CD4-positive, alpha-beta T cell treated with Interleukin-4 for 4 hours (primary cell): ENCODE measurements at places on chromosomes 5 and 9.
A peak's percentile ranks its signal among the peaks of the same experiment; 100 is the strongest.

DNA sequence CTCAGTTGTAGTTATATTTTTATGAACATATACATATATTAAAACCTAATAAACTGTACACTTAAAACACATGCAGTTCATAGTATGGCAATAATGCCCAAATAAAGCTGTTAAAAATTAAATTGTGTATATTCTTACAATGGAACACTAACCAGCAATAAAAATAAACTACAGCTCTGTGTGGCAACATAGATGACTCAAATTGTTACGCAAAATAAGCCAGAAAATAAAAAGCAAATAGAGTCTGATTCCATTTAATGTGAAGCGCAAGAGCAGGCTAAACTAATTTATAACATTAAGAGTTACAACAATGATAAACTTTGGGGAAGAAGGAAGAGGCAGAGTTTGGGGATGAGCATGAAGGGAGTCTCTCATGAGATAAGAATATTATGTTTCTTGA, 597.3 kb downstream of the TLE1 start:
- no peak for DNase-seq

GRCh38 chr5:11182441-11183080, 421.5 kb upstream of the DAP start:
- DNase-seq = no peak

DNA sequence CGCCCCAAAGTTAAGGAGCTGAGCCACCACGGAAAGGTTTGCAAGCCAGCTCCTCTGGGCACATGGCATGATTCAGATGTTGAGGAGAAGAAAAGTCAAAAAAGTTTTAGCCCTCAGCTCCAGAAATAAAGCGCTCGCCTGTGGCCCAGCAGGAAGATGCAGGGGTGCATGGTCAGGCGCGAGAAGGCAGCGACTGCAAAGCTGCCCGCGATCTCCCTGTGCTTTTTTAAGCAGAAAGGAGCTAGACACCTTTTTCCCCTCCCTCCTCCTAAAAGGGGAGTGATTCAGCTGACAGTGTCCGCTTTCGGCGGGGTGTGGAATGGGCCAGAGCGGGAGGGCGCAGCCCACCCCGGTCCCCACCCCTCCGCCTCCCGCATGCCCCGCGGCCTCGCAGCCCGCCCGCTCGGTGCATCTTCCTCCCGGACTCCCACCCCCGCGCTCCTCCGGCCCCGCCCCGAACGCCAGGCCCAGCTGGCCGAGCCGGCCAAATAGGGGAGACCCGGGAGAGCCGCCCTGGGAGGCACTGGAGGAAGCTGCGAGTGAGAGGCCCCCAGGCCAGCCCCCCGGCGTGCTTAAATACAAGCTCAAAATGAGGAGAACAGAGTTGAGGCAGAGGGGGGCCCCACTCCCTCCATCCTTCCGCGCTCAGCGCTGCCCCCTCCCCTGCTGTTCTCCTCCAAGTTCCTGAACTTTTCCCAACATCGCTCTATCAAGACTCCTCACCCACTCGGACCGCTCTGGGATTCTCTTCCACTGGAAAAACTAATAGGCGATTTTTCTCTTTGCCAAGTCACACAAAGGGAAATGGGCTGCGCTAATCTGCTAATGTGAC, at the start of gene ADAMTS12:
Gene ADAMTS12, minus strand, starts transcription at position 203 of the 832 bp plus-strand sequence. Its CDS starts 134 bp downstream, at position 69.
- no peak for DNase-seq

DNA sequence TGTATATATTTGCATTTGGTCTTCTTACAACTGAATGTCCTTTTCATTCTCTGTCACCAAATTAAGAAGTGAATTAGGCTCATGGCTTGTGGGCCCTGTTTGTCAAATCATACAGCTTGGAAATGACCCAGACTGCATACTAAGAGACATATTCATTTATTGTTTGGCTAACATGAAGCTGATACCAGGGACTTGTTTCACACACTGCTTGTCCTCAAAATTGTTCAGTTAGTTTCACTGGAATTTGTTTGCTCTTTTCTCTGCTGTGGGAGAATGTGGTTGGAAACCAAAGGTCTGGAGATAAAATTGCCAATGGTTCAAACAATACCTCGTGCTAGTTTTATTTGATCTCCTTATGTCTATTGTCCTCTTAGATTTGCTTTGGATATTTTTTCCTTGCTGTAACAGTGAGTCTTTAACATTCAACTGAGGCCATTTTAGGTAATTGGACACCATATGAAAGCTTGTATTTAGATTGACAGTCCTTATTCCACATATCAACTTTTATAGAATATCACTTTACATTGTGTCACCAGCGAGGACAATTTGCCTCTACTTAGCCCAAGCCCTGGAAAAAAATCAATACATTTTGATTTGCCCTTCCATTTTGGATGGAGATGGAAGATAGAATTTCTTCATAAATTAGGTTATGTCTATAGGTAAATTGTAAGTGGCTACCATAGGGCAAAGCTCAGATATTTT, 144.3 kb upstream of the MTAP start:
- DNase-seq = no peak

DNA sequence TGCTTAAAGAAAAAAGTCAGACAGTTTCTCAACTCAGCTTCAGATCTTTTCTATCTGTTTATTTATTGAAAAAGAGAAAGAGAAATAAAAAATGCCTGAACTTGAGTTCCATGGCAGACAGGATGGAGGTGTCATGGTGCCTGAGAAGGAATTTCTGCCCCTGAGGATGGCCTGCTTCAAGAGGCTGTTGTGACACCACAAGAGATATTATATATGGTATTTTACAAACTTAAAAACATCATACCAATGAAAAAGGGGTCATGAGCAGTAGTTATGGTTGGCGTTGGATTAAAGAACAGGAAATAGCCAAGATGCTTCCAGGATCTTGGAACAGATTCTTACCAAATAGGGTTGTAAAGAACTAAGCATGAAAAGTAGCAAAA, 344.6 kb downstream of the GLIS3 start:
- no peak for DNase-seq

- DNase-seq = no peak
These were observed 10.2 kb downstream of the MAMDC2 start for GRCh38 chr9:70053864-70054263.

- DNase-seq = no peak
These were observed 168.4 kb downstream of the TTLL11 start for GRCh38 chr9:121924700-121925099.

DNA sequence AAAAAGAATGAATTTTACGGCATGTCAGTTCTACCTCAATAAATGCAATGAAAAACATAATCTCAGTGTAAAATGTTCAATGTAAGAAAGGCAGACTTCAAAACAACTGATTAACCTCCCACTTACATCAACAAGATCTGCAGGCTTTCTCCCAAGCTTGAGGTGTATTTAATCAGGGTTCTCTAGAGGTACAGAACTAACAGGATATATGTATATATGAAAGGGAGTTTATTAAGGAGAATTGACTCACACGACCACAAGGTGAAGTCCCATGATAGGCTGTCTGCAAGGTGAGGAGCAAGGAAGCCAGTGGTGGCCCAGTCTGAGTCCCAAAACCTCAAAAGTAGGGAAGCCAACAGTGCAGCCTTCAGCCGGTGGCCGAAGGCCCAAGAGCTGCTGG, 35.9 kb downstream of the MARCHF3 start:
- DNase-seq = no peak

DNA sequence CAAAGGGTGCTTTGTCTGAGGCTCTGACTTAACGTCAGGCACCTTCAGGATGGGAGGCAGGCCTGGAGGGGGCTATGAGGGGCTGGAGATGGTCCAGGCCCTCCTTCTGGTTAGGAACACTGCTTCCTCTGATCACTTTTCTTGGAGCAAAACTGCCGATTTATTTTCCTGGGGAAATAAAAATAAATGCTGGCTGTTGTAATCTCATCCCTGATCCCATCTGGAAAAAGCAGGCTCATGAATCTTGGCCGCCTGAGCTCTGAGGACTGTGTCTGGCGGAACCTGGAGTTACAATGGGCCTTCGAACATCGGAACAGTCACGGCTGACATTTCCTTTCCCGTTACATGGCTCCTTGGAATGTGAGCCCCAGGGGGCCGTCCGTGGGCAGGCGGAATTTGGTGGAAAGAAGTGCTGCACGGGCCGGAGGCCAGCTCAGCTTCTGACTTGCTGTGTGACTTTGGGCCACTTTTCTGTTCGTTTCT, 157.8 kb downstream of the RGS3 start:
- no peak for DNase-seq

DNA sequence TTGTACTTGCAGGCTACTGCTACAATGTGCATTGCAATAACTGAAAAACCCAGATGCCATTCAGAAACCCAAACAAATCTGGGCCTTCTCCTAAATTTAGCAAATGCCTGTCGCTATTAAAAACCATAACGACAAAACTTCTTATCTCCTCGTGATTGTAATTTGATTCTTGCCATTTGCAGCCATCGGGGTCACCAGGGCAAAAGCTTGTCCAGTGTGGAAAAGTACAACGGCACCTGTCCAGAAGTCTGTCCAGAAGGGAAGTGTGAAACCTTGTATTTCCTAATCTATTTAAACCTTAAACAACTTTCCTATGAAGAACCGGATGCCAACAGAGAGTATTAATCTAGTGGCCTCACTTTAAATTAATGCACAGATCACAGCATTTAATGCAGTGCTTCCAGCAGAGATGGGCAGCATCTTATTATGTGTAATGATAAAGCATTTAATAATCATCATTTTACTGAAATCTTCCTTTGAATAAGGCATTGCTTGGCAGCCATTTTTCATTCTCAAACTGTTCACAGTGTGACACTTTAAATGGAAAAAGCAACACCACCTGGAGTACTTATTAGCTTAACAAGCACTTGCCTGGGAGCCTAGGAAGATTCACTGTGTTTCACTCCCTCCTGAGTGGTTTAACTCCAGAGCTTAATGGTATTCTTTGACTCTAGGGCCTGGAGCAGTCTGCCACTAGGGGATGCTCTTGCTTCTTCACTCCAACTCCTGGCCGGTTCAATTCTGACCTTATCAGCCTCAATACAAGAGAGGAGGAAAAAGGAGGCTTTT, 4.9 kb upstream of the C7 start:
- peak; percentile 22 for DNase-seq

GRCh38 chr5:160835818-160836528, 16.0 kb downstream of the ATP10B start:
- DNase-seq = no peak

- no peak for DNase-seq
These were observed 23.1 kb upstream of the MED10 start for GRCh38 chr5:6401410-6401809.

DNA sequence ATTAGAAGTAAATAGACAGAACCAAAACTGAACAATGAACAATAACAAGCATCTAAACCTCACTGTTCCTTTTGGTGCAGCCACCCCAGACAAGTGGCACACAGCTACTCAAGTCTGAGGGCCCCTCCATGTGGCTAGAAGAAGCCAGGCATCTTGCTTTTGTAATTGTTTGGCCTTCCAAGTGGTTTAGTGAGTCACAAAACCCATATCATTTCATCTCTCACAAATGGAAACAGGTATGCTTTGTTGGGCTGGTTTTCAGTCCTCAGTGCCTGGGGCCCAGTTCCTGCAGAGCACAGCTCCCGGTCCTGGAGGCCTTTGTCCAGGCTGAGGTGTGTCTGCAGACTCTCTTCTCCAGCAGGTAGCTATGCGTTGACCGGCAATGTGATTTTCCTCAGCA, 16.7 kb downstream of the PRLR start:
- no peak for DNase-seq

- no peak for DNase-seq
These were observed 451.4 kb upstream of the DAB2 start for GRCh38 chr5:39876146-39876545.

DNA sequence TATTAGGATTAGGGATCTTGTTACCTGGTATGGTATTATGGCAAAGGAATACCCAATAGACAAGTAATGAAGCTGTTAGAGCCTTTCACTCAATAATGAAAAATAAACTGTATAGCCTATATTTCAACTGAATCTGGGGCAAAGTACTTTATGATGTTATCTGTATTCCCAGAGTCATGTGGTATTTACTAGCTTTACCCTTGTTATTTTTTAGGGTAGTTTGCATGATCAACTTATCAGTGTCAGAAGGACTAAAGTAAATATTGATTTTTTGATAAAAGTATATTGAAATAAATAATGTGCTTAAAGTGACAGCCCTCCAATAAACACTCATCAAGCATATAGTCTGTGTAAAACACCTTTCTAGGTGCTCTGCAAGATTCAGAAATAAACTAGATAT, 64.6 kb downstream of the MAN2A1 start:
- no peak for DNase-seq

GRCh38 chr9:131735238-131736128, 4.4 kb downstream of the RAPGEF1 start:
- DNase-seq = no peak

- DNase-seq = no peak
These were observed 14.5 kb downstream of the CATSPER3 start for GRCh38 chr5:134982230-134982629.

- peak; percentile 5 for DNase-seq
These were observed 621 bp downstream of the AK6 start for GRCh38 chr5:69368458-69369339.

DNA sequence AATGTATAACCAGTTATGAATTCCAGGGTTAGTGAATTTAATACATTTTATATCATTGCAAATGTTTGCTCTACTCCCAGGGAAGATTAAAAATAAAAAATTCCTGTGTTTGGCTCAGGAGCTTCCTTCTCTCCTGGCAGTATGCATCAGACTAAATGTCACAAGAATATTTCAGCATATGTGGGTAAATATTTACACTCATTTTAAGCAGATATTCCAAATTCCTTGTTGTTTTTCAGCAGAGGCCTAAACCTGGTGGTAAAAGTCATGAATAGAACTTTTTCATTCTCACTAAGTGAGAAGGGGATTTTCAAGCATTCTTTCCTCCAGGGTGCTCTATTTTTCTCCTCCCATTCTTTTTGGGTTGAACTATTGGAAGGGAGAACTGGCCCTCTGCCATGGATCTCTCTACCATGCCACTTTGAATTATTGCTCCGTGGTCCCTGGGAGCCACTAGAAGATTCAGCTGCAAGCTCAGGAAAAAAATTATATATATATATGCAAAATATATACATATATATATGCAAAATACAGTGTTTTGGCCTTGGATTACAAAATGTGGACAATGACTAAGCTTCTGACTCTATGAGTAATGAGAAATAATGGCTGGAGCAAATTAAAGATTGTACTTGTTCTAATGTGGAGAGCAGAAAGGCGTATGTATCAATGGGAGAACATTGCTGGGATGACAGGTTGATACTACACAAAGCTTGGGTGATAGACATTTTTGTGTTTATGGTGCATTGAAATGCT, 180.6 kb upstream of the PAPPA start:
- no peak for DNase-seq

- no peak for DNase-seq
These were observed 26.8 kb upstream of the ANKRD33B start for GRCh38 chr5:10536931-10537579.

- DNase-seq = no peak
These were observed 193.0 kb downstream of the RFX3 start for GRCh38 chr9:3332802-3333201.

GRCh38 chr5:78007233-78007632, 231.1 kb upstream of the TBCA start:
- DNase-seq = no peak

DNA sequence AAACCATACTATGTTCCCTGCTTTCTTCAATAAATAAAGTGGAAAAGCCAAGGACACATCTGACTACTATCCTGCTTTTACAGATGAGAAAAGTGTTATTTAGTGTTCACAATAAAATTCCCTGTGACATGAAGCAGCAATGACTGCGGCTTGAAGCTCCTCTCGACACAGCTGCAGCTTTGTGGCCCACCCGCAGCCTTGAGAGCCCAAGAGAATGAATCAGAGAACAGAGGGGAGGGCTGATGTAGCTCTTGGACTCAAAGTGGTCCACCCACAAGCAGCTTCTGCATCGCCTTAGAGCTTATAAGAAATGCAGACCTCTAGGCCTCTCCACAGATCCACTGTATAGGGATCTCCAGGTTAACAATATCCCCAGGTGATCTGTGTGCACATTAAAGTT, 181.3 kb upstream of the GNA14 start:
- DNase-seq = no peak
